Neural progenitor cell (in vitro differentiated cells): ENCODE measurements at places on chromosomes 4 and X.

GRCh38 chrX:102767287-102767686 is 46.7 kb downstream of the GPRASP3 start:
- no peak for DNase-seq
- H3K4me1 ChIP-seq, result no peaks in the 10 kb centered on the region
- no peaks in the 10 kb centered on the region for H3K36me3 ChIP-seq
- H3K27ac ChIP-seq, result no peak overlapping the region
- no peak overlapping the region for H3K4me3 ChIP-seq

GRCh38 chrX:133053861-133054598 is 42.9 kb downstream of the USP26 start:
- H3K4me3 ChIP-seq, result no peak overlapping the region
- peak; percentile 36 for DNase-seq
- H3K4me1 ChIP-seq, result peaks cover 12% of the 10 kb centered on the region
- peak overlapping the region; percentile 85 for H3K27ac ChIP-seq
- no peaks in the 10 kb centered on the region for H3K27me3 ChIP-seq

- H3K27me3 ChIP-seq, result no peaks in the 10 kb centered on the region
- H3K4me1 ChIP-seq, result peaks cover 9% of the 10 kb centered on the region
- no peaks in the 10 kb centered on the region for H3K36me3 ChIP-seq
- no peak overlapping the region for H3K4me3 ChIP-seq
Measured at GRCh38 chr4:80461412-80461811, 125.9 kb downstream of the CFAP299 start.

DNA sequence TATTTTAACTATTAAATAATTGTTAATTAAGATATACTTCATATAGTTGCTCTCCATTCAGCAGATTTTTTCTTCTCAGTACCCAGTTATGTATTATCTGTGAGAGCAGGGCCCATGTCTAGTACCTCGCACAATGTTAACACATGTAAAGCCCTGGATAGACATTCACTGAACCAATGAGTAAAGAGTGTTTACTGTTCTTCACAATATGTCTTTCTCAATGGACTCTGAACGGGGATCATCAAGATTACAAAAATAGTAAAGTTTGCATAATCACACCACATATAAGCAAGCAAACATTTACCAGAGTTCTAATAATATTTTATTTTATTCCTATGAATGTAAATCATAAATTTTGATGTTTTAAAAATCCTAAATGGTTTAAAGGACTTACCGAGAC is 47.1 kb downstream of the FBXO8 start:
- no peaks in the 10 kb centered on the region for H3K36me3 ChIP-seq
- DNase-seq, result no peak
- H3K27ac ChIP-seq, result no peak overlapping the region

GRCh38 chr4:140343303-140343702 is 30.1 kb upstream of the SCOC start:
- H3K27ac ChIP-seq, result no peak overlapping the region
- H3K27me3 ChIP-seq, result peaks cover 7% of the 10 kb centered on the region
- H3K4me3 ChIP-seq, result no peak overlapping the region
- no peaks in the 10 kb centered on the region for H3K36me3 ChIP-seq
- DNase-seq, result no peak

DNA sequence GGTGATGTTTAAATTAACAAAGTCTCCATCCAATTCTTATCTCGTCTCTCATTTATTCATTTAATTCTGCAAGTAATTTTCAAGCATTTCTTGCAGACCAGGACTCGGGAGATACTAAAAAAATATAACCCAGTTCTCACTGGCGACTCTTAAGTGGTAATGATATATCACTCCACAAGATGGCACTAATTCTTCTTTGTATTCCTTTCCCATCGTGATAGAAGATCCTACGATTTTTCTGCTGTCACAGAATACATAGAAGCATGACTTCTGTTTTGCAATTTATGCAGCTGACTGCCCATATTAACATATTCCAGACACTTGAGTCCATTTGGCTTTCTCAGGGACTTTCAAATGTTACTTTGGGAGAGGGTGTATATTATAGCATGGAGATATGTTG is 64.0 kb upstream of the FGF13 start:
- no peaks in the 10 kb centered on the region for H3K4me1 ChIP-seq
- no peaks in the 10 kb centered on the region for H3K27me3 ChIP-seq
- peak; percentile 46 for DNase-seq
- no peak overlapping the region for H3K4me3 ChIP-seq

DNA sequence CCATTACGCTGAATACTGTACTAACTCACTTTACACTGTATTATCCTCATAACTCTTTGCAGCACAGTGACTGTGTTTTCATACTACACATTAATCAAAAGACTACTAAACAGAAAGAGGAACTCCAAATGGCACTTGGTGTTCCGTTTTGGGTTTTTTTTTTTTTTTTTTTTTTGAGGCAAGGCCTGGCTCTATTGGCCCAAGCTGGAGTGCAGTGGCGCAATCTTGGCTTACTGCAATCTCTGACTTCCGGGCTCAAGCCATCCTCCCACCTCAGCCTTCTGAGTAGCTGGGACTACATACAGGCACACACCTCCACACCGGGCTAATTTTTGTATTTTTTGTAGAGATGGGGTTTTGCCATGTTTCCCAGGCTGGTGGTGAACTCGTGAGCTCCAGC is 10.7 kb downstream of the KLHL8 start:
- no peak for DNase-seq
- no peaks in the 10 kb centered on the region for H3K27me3 ChIP-seq
- no peak overlapping the region for H3K27ac ChIP-seq
- no peak overlapping the region for H3K4me3 ChIP-seq
- no peaks in the 10 kb centered on the region for H3K36me3 ChIP-seq
- H3K4me1 ChIP-seq, result no peaks in the 10 kb centered on the region

DNA sequence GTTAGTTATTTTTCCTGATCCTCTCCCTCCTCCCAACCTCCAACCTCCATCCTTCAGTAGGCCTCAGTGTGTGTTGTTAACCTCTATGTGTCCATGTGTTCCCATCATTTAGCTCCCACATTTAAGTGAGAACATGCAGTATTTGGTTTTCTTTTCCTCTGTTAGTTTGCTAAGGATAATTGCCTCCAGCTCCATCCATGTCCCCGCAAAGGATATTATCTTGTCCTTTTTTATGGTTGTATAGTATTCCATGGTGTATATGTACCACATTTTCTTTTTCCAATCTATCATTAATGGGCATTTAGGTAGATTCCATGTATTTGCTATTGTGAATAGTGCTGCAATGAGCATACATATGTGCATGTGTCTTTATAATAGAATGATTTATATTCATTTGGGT is 54.5 kb downstream of the TEX13C start:
- no peaks in the 10 kb centered on the region for H3K36me3 ChIP-seq
- no peaks in the 10 kb centered on the region for H3K4me1 ChIP-seq
- DNase-seq, result no peak
- no peak overlapping the region for H3K27ac ChIP-seq
- no peak overlapping the region for H3K4me3 ChIP-seq

DNA sequence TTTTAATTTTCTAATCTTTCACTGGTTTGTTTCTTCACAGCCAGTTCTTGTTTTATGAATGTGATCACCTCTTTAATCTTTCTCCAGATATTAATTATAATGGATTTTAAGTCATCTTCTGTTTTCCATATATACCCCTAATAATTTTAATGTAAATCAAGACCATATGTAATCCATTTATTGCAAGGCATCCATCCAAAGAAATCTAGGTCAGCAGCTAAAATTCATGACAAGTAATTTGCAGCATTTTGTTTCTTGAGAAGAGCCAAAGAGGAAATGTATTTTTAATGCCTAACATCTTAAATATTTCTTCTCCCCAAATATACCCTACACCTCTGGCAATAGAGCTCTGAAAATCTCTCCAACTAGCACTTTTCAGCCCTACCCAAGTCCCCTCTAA is 81.1 kb downstream of the SUPT20HL2 start:
- H3K36me3 ChIP-seq, result no peaks in the 10 kb centered on the region
- H3K27ac ChIP-seq, result no peak overlapping the region
- no peaks in the 10 kb centered on the region for H3K4me1 ChIP-seq
- no peaks in the 10 kb centered on the region for H3K27me3 ChIP-seq
- H3K4me3 ChIP-seq, result no peak overlapping the region
- no peak for DNase-seq

GRCh38 chr4:168522829-168523489 is 26.1 kb downstream of the PALLD start:
- H3K4me1 ChIP-seq, result no peaks in the 10 kb centered on the region
- H3K4me3 ChIP-seq, result no peak overlapping the region
- DNase-seq, result no peak
- H3K27ac ChIP-seq, result no peak overlapping the region
- no peaks in the 10 kb centered on the region for H3K27me3 ChIP-seq

GRCh38 chr4:96407738-96408463 is 568.0 kb downstream of the PDHA2 start:
- H3K27ac ChIP-seq, result peak overlapping the region; percentile 22
- H3K27me3 ChIP-seq, result no peaks in the 10 kb centered on the region
- no peak overlapping the region for H3K4me3 ChIP-seq
- no peaks in the 10 kb centered on the region for H3K36me3 ChIP-seq
- H3K4me1 ChIP-seq, result no peaks in the 10 kb centered on the region

DNA sequence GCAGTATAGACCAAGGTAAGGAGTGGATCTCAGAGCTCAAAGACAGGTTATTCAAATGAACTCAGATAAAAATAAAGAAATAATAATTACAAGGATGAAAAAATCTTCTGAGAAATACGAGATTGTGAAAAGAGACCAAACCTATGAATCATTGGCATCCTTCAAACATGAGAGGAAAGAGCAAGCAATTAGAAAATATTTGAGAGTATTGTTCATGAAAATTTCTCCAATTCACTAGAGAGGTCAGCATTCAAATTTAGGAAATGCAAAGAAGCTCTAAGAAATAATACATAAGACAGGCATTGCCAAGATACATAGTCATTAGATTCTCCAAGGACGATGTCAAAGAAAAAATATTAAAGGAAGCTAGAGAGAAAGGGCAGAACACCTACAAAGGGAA is 93.5 kb upstream of the GALNTL6 start:
- no peak overlapping the region for H3K4me3 ChIP-seq
- H3K27ac ChIP-seq, result no peak overlapping the region
- H3K27me3 ChIP-seq, result no peaks in the 10 kb centered on the region
- H3K4me1 ChIP-seq, result no peaks in the 10 kb centered on the region

- H3K4me1 ChIP-seq, result no peaks in the 10 kb centered on the region
- no peaks in the 10 kb centered on the region for H3K36me3 ChIP-seq
- no peak for DNase-seq
- H3K4me3 ChIP-seq, result no peak overlapping the region
Measured at GRCh38 chr4:42843694-42844093, 48.8 kb upstream of the GRXCR1 start.

DNA sequence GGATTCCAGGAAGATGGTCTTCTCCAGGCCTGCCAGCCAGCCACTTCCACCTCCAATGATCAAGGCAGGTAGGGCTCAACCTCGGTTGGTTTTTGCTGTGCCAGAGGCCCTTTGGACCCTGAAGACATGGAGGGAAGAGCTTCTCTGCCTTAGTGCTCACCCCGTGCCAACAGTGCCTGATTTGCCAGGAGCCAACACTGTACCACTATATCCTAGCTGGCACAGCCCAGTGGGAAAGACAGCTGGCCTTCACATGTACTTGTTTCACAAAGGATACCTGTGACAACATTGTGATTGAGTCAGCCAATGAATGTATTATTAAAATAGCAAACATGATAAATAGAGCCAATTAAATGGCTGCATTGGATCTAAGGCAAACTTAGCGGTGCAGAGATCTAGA is 51.9 kb upstream of the PRPS1 start:
- H3K4me3 ChIP-seq, result no peak overlapping the region
- no peaks in the 10 kb centered on the region for H3K4me1 ChIP-seq
- H3K27ac ChIP-seq, result no peak overlapping the region
- no peak for DNase-seq
- H3K36me3 ChIP-seq, result no peaks in the 10 kb centered on the region

DNA sequence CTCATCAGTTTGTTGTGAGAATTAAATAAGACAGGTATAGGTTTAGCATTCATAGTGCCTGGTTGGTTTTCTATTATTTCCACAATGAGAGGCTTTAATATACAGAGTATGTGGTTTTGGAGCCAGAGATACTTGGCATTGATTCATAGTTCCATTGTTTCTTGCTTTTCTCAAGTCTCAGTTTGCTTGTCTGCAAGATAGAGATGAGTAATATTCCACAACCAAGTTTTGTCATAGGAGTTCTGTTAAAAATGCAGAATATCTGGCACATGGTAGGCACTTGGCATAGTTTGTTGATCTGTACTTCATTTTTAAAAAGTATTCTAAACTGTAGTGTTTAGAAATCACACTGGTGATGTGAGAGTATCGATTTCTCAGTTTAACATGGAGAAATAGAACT is 37.5 kb upstream of the EDA2R start:
- no peak for DNase-seq
- H3K4me3 ChIP-seq, result no peak overlapping the region
- H3K27me3 ChIP-seq, result no peaks in the 10 kb centered on the region
- H3K36me3 ChIP-seq, result no peaks in the 10 kb centered on the region
